ENCODE measurements at places on chromosomes 2 and 18.
A peak's percentile ranks its signal among the peaks of the same experiment; 100 is the strongest.

- DNase-seq: no peak
Measured at GRCh38 chr2:183243758-183244157, 119.5 kb downstream of the NUP35 start.

GRCh38 chr2:220985561-220985960, 586.5 kb downstream of the EPHA4 start:
- DNase-seq: no peak

DNA sequence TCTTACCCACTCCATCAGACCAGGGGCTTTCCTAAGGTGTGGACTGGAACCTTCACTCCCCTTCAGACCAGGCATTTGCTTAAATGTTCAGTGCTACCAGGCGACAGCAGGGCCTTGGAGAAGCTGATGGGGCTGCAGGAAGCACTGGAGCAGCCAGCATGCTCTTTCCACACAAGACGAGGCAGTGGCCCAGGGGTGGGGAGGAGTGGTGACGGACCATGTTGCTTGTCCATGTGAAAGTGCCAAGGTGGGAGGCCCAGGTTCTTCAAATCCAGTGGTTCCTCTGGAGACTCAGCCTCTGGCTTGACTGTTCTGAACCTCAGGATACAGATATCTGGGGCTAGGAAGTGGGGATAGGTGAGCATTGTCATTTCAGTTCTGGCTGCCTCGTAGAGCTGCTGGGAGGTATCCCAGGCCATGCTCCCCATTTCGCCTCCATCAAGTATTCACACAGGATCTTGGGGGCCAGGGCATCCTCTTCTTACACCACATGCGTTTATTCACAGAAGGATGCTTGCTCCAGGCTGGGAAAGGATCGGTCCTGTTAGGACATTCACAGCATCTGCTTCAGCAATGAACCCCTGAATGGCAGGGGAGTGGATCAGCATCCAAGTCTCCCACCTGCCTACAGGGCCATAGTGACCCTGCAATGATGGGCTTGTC, 62.2 kb downstream of the SFXN5 start:
- DNase-seq: no peak

DNA sequence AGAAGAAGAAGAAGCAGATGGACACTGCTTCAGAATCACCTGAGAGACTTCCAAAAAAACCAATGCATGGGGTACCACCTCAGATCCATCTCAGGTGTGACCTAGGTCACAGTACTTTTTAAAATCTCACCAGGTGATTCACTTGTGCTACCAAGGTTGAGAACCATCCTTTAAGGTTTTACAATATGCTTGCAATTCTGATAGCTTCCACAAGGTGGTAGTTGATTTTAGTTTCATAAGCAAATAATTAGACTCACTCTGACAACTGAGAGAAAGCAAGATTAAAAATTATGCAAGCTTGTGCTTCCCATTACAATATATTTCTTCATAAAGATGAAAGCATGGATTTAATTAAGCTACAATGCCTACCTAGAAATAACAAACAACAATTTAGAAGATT, 355.1 kb downstream of the EN1 start:
- DNase-seq: no peak

GRCh38 chr18:67425672-67426071, 90.8 kb downstream of the DSEL start:
- DNase-seq: no peak

DNA sequence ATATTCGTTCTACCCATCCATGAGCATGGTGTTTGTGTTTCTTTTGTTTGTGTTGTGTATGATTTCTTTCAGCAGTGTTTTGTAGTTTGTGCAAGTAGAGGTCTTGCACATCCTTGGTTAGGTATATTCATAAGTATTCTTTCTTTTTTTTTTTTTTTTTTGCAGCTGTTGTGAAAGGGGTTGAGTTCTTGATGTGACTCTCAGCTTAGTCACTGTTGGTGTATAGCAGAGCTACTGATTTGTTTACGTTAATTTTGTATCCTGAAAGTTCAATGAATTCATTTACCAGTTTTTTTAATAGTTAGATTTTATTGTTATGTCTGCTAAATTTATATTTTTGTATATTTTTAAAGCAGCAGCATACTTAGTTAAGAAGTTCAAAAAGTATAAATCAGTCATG, 834.4 kb upstream of the NRXN1 start:
- DNase-seq: no peak

- no peak for DNase-seq
Measured at GRCh38 chr2:202529389-202529788, 105.4 kb upstream of the FAM117B start.

DNA sequence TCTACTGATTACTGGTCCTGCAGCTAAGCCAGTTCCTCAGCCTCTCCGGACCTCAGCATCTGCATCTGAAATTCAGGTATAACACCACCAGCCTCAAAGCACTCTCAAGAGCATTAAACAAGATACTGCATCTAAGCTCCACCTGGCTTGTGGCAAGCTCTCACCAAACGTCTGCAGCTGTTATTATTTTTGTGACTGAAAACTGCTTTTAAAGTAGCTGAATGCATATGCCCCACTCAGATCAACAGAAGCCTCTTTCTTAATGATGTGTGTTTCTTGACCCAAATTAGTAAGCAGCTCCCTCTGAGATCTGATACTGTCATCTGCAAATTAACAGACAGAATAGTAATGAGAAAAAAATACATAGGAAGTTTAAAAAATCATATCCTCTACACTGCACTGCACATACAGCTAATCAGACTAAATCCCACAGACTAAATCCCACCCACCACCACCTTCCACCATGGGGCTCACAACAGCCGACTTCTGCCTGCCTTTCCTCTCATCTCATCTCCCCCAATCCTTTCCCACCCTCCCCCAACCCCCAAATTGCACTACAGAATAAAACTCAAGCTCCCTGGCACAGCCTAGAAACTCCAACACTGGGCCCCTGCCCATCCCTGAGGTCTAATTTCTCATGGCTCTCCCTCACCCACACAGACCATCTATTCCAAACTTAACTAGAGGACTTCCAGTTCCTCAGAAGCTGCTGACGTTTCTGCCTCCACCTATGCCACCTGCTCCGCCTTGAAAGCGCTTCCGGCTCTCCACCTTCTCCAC, 52.9 kb downstream of the TMEM163 start:
- no peak for DNase-seq

DNA sequence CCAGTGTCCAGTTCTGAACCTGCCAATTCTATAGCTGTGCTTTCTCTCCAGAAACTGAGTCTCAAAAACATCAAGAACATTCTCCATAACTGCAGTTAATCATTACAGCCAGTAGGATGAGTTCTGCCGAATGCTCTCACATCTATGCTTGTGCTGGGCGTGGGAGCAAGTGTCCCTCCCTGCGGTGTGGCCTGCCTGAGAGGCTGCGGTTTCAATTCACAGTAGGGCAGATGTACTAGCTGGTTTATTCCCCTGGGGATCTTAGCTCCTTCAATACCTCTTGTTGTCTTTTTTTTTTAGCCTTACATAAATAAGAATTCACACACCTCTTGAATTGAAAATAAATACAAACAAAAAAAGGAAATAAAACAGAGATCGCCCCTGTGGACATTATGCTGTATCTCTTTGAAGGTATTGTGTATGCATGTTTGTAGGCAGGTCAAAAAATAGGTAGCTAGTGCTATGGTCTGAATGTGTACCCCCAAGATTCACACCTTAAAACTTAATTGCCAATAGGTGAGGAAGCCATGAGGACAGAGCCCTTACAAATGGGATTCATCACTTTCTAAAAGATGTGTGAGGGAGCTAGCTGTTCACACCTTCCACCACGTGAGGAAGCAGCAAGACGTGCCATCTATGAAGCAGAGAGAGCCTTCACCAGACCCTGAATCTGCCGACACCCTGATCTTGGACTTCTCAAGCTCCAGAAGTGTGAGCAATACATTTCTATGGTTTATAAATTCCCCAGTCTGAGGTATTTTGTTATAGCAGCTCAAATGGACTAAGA, 74.3 kb downstream of the BCL2L11 start:
- no peak for DNase-seq

DNA sequence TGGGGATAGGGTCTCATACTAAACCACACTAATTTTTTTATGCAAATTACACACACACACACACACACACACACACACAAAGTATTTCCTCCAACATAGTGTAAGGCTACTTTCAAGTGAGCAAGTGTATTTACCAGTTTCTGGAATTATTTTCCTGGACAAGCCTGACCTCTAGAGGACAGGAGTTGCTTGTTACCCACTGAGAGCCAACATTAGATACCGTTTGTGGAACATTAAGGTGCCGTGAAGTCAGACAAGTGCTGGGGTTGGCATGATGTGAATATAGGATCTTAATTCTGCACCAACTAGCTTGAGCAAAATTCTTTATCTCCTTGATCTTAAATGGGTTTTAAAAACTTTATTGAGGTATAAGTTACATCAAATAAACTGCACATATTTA, 39.3 kb upstream of the SERPINB2 start:
- no peak for DNase-seq

DNA sequence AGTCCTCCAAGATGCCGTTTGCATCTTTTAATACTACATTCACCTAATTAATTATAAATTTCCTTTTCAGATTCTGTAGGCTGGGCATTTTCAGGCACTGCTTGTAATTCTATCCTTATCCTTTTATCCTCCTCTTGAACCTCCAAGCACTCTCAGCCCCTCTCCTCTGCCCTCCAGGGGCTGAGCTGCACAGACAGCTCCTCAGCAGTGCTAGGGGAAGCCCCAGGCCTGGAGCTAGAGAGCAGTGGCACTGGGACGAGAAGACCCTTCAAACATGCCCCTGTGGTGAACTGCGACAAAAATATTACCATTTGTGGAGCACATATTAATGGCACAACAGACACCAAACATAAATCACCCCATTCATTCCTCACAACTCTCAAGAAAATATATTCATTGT, 32.9 kb downstream of the CFAP210 start:
- no peak for DNase-seq

GRCh38 chr18:44638034-44638540, 42.6 kb upstream of the SETBP1 start:
- DNase-seq: no peak

- no peak for DNase-seq
Measured at GRCh38 chr18:79664525-79665125, 15.0 kb upstream of the CTDP1 start.

DNA sequence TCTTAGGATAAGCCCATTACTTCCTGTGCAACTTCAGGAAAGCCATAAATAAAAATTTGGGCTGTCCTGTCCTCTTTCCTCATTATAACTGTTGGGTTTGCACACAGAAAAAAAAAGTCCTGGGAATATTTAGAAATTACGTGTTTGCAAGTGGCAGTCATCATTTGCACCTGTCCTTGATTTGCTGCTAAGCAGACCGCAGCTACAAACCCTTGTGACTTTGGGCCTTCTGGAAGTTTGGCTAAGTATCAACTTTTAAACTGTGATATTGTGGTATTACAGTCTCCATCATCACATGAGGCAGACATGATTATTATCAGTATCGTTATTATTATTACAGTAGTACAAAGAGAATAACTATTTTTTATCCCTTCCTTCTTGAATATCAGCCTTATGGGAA, 260.7 kb upstream of the SESTD1 start:
- no peak for DNase-seq

GRCh38 chr18:76260941-76261472, 234.0 kb downstream of the ZNF516 start:
- no peak for DNase-seq

DNA sequence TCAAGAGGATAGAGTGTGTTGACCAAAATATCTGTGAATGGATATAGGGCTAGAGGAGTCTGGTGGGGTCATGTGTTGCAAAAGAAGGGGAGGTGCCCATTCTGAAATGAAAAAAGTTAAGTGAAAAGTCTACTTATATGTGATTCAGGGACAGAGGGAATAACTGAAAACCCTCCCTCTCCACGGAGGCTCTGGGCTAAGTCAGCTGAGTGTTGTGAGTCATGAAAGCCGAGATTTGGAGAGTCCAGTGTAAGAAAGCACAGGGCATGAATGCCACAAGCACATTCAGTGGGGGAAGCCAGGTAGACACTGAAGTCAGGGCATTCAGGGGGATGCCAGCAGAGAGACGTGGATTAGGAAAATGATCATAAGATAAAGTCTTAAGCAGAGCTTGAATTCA, 871.9 kb downstream of the TSN start:
- no peak for DNase-seq

DNA sequence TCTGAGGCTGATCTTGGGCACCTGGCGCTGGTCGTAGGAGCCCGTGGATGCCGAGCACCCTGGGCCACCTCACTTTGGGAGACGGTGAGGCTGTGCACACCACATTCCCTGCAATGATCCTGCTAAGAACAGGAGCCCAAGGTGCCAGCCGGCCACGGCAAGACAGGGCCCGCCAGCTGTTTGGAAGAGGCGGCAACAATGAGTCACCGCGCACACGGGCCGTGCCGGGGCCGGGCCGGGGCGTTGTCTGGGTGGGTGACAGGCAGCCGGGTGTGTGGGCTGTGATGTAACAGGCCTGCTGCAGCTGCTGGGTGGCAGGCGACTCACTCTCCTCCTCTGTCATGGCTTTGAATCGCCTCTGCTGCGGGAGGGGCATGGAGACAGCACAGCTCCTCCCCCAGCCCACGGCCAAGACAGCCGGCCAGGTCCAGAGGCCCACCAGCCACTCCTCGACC, 49.7 kb upstream of the ODC1 start:
- peak; percentile 41 for DNase-seq

DNA sequence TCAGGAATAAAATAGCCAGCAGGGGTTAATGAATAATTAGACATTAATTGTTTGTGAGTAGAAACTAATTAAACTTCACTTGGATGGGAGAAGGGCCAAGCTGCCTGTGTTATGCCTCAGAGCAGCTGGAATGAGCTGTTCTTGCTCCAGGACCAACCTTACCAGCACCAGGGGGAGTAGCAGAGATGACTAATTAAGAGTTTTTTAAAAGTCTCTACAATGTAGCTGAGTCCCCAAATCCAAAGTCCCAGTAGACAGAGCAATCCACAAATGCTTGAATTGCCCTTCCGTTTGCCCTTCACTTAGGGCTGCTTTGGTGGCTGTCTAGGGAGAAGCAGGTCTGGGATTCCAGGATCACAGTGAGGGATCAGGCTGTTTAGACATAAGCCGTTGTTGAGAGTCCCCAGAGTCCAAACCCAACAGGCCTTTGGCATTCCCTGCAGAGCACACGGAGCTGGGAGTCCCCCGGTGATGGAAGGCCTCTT, 59.4 kb downstream of the RHOB start:
- no peak for DNase-seq

- DNase-seq: no peak
Measured at GRCh38 chr2:100119235-100119634, 23.2 kb downstream of the AFF3 start.
